ENCODE measurements at places on chromosomes 2 and 18. TPM values are rescaled to one million over a fixed set of nuclear protein-coding genes. Genes with fewer than 3 reads are reported as not detected.

DNA sequence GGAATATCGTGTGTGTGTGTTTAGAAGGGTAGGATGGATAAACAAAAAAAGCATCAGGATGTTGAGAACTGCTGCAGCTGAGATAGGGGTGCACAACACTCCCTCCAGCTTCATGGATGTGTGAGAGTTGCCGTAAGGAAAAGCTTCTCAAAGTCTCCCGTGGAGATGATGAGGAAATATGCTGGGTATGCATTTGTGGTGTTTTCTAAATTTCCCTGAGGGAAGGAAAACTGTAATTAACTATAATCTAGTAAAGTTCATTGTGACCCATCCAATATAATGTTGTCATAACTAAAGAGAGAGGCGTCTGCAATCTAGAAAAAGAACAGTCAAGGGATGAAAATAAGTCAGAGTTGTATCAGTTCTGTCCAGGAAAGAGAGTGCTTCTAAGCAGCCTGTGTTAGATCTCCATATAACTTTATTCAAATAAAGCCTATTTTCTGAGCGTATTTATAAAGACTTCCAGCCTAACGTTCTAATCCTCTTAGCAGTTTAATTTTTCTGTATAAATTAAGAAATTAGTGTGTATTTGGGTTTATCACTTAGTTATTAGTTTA, 7.3 kb upstream of the LMAN2L start:
- no peaks in the 10 kb centered on the region for H3K27me3 ChIP-seq
- H3K4me1 ChIP-seq, result no peaks in the 10 kb centered on the region
- no peaks in the 10 kb centered on the region for H3K36me3 ChIP-seq
- H3K27ac ChIP-seq, result no peak overlapping the region

DNA sequence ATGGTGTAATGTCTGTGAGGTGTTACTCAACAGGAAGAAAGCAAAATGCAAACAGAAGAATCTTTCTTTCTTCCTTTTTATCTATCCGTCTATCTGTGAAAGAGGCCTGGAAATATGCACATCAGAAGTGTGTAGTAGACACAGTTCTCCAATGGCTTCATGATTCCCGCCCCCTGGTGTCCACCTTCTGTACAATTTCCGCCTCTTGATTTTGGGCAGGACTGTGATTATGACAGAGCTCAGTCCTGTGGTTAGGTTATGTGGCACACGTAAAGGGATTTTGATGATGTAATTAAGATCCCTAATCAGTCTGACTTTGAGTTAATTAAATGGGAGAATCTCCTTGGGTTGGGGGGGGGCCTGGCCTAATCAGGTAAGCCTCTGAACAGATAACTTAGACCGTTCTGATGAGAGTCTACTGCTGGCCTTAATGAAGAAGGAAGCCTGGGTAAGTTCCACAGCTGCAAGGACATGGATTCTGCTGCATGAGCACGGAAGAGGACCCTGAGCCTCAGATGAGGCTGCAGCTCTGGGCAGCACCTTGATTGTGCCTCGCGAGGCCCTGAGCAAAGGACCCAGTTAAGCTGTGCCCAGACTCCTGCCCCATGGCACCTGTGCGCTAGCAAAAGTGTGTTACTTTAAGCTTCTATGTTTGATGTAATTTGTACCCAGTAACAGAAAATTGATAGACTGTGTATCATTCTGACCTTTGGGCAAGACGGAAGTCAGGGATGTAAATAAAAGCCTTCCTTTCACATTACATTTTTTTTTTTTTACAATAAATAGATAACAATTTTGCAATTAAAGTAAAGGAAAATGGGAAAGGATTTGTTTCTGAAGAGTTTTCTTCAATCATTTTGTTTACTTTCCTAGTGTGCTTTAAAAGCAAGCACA, 11.3 kb upstream of the KCNF1 start:
- no peak overlapping the region for H3K4me3 ChIP-seq
- H3K4me1 ChIP-seq, result no peaks in the 10 kb centered on the region
- no peaks in the 10 kb centered on the region for H3K36me3 ChIP-seq
- no peak for DNase-seq
- H3K27me3 ChIP-seq, result peaks cover 11% of the 10 kb centered on the region

DNA sequence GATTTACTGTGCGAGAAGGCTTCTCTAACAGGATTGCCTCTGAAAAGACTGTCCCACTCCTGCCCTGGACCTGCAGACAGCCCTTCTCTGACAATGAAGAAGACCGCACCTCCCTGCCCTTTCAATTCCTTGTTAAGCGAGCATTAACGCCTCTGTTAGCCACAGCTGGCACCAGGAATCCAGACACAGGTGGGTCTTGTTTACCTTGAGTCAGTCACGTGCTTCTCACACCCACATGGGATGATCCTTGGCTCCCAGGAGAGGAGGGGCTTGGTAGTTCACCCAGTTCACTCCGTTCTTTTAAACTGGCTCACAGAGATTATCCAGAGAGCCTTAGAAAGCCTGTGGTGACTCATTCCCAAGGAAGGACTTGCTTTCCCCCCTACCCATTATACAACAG, 410.5 kb upstream of the MEIS1 start:
- H3K27me3 ChIP-seq, result no peaks in the 10 kb centered on the region
- H3K4me3 ChIP-seq, result no peak overlapping the region
- peaks cover 17% of the 10 kb centered on the region for H3K4me1 ChIP-seq
- DNase-seq, result no peak
- no peak overlapping the region for H3K27ac ChIP-seq
- H3K36me3 ChIP-seq, result no peaks in the 10 kb centered on the region

GRCh38 chr2:217291259-217291658, 431.4 kb upstream of the TNP1 start:
- H3K27me3 ChIP-seq, result peaks cover 9% of the 10 kb centered on the region
- peaks cover 32% of the 10 kb centered on the region for H3K4me1 ChIP-seq

ZNF513 gene
- total RNA-seq, result 6.4 TPM
